ENCODE measurements at places on chromosomes 1 and 21.

GRCh38 chr1:24009406-24009805 is 29.3 kb upstream of the SRSF10 start:
- DNase-seq = peak; percentile 47

DNA sequence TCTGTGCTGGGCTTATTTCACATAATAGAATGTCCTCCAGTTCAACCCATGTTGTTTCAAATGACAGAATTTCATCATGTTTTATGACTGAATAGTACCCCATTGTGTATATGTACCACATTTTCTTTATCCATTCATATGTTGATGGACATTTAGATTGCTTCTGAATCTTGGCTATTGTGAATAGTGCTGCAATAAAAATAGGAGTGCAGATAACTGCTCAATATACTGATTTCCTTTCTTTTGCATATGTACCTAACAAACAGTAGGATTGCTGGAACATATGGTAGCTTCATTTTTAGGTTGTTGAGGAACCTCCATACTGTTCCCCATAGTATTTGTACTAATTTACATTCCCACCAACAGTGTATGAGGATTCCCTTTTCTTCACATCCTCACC is 491.1 kb downstream of the BRINP3 start:
- DNase-seq = no peak

DNA sequence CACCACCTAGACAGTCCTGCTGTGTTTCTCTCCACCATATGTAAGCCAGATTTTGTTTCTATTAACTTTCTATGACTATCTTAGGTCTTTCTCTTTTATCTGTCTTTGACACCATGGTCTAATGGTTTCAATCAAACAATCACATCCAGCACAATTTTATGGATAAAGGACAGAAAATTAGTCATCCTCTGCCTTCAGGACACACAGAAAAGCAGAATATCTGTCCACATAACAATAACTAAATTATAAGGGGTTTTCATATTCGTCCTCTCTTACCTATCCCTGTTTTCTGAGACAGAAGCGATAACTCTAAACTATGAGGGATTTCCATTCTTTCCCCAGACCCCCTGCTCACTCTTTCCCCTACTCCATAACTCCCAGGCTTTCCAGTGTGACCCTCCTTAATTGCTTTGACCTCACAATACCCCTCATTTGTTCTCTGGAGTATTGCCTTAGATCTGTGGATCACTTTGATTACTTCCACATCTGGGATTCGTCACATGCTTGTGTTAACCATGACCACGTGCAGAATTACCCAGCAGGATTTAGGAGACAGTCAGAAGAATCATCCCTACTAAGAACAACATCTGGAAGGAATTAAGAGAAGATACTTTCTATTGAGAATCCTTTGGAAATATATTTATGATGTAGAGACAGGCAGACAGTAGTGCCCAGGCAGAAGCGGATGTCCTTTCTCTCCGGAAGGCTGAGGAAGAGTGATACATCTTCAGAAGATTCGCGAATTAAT is 108.2 kb upstream of the GREM2 start:
- no peak for DNase-seq

DNA sequence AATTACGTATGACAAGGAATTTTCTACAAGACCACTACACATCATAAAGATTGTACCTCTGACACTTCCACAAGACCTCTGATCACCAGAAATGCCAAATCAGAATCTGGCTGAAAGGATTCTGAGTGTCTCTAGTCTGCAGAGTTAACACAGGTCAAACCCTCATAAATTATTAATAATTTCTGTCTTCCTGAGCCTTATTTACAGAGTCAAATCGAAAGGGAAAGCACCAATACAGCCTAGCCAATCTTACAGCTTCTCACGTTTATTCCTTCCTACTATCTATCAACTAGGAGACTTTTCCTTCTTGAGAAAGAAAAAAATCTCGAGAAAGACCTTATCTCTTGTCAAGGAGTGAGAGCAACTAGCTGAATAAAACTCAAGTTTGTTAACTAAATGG is 2151.6 kb downstream of the MRPL39 start:
- DNase-seq = no peak

GRCh38 chr1:208544053-208544452 is 299.9 kb upstream of the PLXNA2 start:
- no peak for DNase-seq

DNA sequence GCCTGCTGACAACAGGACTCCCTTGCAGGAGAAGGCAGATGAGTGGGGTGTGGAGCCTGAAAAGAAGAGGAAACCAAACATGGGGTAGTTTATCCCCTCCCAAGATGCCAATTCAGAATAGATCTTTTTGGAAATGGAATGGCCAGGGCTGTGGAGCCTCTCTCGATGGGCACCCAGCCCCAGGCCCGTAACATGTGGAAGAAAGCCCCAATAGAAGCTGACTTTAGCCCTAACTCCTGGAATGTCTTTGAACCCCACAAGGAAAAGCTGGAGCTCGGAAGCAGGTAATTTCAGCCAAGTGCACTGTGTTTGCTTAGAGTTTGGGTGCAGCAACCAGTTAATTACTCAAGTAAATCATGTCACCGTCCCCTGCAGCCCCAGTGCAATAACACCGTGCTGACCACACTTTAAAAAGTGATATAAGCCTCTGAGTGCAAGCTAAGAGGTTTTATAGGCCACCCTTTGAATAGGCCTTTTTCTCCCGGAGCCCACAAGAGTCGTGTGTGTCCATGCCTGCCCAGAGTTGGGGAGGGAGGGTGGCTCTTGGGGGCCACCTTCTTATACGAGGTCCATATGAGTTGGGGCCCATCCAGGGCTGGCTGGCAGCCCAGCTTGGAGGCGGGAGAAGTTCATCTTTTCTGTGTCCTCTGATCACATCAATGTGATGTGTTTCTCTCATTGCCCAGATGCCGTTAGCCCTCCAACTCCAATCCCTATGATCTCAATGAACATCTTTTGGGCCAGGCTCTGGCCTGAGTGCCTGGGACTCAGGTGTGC is 153.2 kb downstream of the TRABD2B start:
- DNase-seq = no peak

DNA sequence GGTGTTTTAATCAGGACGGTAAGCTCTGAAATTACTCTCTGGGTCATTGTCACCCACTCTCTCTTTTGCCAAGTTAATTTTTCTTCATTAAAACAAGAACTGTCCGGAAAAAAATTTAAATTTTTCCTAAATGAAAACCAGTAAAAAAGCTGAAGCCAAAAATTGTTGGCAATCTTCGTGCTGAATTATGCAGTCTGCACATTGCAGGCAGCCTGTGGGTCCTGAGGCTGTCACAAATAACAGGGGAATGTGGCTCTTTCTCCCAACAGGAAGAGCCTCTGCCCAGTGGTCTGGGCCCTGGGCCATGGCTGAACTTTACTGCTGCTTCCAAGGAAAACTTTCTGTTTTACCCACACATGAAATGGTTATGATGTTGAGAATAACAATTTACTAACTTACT is 153.9 kb upstream of the SPAG17 start:
- DNase-seq = no peak

GRCh38 chr1:48019714-48020315 is 22.6 kb upstream of the TRABD2B start:
- no peak for DNase-seq

GRCh38 chr1:25818569-25818968 is 1.2 kb upstream of the MTFR1L start:
- no peak for DNase-seq

DNA sequence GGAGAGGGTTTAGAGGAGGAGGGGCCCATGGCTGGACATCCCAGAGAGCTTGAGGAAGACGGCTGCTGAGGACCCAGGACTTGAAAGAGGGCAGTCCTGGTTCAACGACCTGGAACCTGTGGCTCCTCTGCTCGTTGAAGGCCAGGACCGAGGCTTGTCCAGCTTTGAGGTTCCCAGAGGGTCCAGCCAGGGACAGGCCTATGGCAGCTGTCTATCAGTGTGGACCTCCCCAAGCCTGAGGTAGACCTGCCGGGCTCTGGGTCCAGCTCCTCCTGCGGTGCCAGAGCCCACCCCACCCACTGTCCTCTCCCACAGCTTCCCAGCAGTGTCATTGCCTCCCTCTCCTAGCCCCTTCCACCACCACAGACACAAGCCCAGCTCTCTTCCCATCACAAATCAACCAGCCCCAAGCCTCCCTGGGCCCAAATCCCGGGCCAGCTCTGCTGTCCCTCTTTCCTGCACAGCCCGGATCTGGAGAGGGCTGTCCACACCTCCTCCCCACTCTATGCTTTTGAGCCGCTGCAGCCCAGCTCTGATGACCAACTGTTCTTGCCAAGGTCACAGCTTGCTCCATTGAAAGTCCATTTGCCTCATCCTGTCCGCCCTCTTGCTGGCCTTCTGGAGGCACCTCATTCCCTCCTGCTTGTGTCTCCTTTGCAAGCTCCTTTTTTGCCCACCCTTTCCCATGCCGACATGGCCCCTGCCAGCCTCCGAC is 48.7 kb upstream of the EDN2 start:
- no peak for DNase-seq

DNA sequence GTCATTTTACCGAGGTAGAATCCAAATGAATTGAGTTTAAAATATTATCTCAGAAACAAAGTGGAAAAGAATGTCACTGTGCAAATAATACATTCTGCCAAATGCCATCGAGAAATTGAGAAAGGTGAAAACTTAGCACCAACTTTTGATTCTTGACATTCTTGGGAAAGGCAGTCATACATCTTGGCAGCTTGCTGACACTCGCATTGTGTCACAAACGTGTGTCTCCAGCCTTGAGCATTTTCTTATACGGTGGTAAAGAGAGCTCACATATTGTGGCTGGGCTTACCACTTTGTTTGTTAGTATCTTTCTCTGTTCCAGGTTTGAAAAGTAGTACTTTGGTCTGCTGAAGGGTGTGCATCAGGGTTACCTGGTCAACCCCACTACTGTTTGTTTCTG is 1456.1 kb downstream of the BRINP3 start:
- DNase-seq = no peak

- DNase-seq = no peak
These were observed 604 bp downstream of the FGR start for GRCh38 chr1:27634177-27634984.

- DNase-seq = peak; percentile 14
These were observed 12.9 kb upstream of the RNU1-4 start for GRCh38 chr1:16727190-16728111.

GRCh38 chr1:20834192-20834591 is 47.1 kb upstream of the HP1BP3 start:
- no peak for DNase-seq

- peak; percentile 61 for DNase-seq
These were observed 6.3 kb downstream of the INTS11 start for GRCh38 chr1:1318131-1318652.

DNA sequence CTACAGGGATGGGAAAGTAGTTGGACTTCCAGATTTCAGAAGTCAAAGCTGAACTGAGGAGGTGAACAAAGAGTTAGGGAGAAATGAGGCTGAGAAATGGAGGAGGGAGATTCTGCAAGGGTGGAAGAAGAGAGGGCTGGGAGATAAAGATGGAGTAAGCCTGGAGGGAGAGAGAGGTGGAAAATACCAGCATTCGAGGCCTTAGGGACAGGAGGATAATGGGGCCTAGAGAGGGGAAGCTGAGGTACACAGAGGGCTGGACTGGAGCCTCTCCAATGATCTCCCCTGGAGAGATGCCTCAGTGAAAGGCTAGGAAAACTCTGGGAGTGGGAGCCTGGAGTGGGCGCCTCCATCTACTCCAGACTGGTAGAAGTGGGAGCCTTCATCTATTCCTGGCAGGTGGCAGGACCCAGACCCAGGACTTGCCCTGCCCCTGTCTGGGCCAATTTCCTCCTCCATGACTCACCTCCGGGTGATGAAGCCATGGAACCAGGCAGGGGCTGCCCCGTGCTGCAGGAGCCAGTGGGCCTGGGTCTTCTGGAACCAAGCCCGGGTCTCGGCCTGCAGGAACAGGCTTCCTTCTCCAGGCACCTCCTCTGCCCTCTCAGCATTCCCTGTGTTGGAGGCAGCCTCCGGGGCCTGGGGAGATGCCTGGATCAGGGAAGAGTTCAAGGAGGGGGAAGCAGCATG is 1.9 kb downstream of the SH2D2A start:
- no peak for DNase-seq

DNA sequence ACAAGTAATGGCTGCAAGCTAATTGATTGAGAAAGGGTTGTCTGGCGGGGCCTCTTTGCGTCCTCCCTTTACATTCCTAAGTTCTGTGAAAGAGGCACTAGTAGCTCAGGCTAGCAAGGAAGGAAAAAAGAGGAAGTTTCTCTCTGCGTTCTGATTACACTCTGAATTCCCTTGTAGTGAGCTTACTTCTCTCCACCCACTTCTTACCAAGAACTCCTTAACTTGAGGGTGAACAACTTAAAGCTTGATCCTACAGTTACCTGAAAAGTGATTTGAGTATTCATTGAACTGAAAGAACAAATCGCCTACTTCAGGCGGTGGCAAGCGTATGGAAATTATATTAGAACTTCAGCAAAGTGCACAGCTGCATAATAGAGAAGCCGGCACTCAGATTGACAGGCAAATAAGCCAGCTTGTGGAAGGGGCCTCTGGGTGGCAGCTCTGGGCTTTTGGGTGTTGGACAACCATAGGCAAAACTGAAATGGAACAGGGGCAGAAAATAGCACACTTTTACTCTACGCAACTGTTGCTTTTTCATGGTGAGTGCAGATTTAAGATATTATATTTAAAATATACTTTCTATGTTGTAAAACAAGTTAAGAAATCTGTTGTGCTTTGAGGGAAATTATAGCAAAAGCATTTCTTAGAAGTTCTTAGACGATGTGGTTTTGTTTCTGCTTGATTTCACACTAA is 464.5 kb downstream of the USP25 start:
- peak; percentile 22 for DNase-seq

GRCh38 chr1:26771285-26771642 is 16.5 kb upstream of the PIGV start:
- no peak for DNase-seq

DNA sequence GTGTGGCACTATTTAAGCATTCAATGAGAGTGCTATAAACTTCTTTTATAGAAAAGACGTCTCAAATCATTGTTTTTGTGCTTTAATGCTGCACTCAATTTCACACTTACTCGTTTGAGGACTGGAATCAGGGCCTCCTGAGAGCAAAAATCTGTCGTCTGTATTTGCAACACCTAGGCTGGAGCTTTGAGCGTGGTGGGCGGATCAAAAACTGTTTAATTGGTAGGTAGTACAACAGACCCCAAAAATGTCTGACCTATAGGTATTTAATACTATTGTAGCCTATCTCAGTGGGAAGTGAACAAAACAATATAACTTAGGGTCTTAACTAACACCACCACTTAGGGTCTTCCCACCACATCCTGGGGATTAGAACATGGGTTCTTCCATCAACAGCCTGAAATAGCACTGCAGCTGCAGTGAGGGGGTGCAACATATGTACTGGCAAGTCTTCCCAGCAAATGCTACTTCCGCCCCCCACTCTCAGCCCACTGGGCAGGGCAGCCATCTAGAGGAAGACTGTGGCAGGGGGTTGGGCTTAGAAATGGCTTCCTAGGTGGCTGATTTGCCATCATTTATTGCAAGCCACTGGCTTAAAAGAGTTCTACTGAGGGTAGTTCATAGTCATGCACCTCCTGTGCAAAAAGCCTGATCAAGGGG is 48.3 kb downstream of the CD46 start:
- no peak for DNase-seq
